ENCODE measurements at places on chromosomes 11 and 22.
A peak's percentile ranks its signal among the peaks of the same experiment; 100 is the strongest.

GRCh38 chr11:85759915-85760314 is 51.0 kb downstream of the SYTL2 start:
- peak; percentile 73 for DNase-seq

DNA sequence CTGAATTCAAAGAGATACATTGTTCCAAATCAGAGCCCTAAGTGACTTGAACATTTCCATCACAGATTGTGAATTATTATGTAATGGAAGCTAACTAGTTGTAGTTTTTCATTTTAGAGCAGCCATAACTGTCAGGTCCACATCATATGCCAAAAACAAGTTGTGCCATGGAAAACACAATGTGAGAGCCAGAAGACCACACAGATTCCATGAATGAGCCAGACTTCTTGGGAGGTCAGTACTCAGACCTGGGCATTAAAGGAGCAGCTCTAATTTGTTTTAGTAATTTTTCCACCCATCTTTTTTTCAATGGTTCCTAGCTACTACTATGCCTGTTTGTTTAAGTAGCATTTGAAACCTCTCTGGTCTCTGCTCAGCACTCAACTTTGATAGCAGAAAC is 279.4 kb downstream of the FAT3 start:
- DNase-seq: no peak

DNA sequence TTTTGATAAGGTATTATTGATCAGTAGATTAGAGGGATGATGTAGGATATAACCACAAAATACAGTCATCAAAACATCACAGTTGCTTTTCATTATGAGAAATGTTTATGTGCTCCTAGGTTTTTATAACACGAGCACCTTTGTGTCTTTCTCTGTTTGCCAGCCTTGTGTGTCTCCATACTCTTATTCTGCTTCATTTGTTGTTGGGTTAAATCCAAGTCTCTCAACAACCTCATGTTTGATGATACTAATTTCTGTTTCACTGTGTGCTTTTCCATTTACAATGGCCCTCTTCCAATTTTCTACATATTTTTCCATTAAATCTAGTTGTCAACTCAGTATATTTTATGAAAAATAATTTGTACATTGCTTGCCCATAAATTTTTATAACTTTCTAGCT is 107.7 kb upstream of the POU2AF2 start:
- no peak for DNase-seq

DNA sequence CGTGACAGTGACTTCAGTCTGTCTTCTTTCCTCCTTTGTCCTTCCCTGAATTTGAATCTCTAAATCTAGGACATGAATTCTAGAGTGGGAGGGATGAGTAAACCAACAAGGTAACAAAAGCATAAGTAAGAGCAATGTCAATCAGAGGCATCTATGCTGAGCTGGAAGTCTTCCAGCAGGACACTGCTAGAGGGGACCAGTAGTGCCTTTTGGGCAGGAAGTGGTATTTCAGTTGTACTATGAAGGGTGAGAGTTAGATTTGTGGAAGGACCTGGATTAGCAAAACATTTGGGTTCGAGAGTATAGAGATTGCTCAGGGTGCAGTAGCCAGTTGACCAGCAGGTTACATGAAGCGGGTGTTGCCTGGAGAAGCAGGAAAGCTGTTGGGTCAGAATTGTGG is 40.3 kb downstream of the MEI1 start:
- DNase-seq: no peak

DNA sequence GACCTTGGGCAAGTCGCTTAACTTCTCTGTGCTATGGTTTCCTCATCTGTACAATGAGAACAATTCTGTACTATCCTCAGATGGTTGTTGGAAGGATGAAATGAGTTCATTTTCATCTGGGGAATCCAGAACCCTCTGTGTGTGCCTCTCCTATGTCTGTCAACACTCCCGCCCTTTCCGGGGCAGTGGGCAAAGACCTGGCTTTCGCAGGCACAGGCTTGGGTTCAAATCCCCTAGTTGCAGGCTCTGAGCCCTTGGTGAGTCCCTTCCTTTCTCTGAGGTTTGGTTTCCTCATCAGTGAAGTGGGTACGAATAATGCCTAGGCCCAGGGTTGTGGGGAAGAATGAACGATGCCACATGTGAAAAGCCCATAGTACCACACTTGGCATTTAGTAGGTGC is 6.0 kb downstream of the PNPLA5 start:
- DNase-seq: no peak

GRCh38 chr11:120186774-120187591 is 23.8 kb upstream of the OAF start:
- no peak for DNase-seq

- no peak for DNase-seq
Observed at GRCh38 chr22:22098457-22099193, 116.0 kb upstream of the TOP3B start.

GRCh38 chr11:131910178-131910522 is 539.7 kb downstream of the NTM start:
- DNase-seq: no peak

DNA sequence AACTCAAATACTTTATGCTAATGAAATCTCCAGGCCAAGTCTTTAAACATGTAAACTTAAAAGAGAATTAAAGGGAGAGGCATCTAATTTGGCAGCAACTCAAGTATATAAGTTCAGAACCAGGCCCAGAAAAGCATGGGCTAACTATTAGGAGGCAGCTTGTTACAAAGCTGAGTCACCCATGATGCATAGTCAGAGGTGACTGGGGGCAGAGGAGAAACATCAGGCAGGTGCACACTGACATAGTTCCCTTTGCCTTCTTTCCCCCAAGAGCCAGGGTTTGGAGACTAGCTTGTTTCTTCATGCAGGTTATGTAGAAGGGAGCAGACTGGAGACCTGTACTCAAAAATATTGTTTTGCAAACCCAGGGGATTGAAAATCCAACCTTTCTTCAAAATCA is 619.0 kb downstream of the SOX6 start:
- no peak for DNase-seq

- DNase-seq: no peak
Observed at GRCh38 chr11:126339863-126340434, 15.5 kb upstream of the ST3GAL4 start.

DNA sequence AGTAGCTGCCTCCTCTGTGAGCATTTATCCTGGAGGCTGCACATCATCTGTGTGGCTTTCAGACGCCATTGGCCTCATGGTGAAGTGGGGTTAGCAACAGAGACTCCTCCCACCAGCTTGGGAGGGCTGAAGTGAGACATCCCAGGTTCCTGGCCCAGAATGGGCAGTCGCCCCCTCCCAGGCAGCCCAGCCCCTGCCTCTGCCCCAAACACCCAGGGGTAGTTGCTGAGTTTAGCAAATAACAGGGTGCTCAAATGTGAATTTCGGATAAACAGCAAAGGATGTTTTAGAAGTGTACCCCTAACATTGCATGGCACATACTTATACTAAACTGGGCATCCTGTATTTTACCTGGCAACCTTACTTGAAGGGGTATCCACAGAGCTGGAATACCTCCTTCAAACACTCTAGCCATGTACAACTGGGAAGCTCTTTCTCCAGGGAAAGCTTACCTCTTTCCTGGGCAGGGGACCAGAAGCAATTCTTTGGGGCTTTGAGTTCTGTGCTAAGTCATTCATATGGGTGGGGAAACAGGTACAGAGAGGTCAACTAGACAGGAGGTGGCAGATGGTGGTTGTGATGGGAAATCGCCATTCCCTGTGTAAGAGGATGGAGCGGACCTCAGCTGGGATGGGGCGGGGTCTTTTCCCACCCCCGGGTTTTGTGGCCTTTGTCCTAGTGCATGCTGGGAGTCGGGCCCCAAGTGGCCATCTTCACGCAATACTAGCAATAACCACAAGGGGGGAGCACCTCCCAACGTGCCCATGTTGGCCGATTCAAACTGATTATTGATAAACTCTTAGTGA is 19.3 kb downstream of the MTFP1 start:
- no peak for DNase-seq

DNA sequence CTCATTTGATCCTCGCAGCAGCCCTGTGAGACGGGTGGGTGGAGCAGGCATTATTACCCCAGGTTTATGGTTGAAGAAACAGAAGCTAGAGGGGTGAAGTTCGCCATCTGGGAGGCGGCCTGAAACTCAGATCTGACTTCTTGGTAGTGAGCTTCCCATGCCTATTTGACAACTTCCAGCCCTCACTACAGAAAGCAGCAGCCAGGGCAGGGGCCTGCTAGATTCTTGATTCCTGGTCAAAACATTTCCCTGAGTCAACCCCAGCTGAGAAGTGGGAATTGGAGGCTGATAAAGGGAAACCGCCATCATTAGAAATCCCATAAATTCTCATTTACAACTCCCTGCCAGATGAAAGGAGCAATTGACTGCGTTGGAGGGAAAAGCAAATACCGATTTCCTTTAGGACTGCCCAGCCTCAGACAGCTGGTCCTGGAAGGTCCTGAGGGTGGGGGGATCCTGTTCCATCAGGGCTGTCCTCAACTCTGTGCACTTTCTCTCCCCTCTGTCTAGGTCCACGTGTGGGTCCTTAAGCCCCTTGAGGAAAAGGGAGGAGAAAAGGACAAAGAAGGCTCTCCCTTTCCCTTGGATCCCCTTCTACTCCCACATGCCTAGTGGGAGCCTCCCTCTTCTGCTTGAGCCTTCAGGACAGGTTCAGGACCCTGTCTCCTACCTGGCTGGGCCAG is 10.2 kb upstream of the NECTIN1 start:
- no peak for DNase-seq

DNA sequence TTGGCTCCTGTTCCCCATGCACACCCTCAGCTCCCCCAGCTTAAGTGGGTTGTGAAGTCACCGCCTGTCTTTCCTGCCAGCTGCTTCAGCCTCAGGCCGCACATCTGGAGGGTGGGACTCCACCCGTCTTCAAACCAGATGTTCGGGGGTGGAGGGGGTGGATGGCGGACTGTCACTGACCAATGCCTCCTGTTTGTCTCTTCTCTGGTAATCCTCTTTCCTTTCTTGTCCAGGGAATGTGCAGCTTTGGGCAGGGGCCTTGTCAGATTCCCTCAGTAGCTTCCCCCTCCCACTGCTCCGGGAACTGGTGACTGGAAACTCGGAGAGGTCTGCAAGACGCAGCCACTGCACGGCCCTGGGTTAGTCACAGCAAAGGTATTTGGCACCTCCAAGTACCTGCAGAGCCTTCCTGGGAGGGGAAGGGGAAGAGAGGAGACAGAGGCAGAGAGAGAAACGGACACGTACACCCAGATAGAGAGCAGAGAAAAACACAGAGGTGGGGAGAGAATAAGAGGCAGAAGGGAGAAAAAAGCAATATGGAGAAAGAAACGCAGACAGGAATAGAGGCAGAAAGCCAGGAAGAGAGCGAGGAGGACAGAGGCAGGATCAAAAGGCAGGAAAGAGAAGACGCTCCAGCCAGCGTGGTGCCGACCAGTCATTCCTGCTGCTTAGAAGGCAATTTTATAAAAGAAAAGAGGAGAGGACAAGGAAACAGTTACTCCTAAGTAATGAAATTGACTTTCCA is 56.1 kb upstream of the TIMP3 start:
- peak; percentile 11 for DNase-seq

DNA sequence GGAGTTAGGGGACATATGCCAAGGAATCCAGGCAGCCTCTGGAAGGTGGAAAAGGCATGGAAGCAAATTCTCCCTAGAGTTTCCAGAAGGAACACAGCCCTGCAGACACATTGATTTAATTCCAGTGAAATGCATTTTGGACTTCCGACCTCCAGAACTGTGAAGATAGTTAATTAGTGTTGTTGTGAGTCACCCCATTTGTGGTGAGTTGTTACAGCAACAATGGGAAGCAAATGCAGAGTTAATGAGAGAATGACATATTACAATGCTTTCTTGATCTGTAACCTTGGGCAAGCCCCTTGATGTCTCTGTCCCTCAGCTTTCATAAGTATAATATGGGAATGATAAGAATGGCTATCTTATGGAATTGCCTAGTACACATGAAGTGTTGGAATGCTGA is 178.7 kb downstream of the KIRREL3 start:
- no peak for DNase-seq

DNA sequence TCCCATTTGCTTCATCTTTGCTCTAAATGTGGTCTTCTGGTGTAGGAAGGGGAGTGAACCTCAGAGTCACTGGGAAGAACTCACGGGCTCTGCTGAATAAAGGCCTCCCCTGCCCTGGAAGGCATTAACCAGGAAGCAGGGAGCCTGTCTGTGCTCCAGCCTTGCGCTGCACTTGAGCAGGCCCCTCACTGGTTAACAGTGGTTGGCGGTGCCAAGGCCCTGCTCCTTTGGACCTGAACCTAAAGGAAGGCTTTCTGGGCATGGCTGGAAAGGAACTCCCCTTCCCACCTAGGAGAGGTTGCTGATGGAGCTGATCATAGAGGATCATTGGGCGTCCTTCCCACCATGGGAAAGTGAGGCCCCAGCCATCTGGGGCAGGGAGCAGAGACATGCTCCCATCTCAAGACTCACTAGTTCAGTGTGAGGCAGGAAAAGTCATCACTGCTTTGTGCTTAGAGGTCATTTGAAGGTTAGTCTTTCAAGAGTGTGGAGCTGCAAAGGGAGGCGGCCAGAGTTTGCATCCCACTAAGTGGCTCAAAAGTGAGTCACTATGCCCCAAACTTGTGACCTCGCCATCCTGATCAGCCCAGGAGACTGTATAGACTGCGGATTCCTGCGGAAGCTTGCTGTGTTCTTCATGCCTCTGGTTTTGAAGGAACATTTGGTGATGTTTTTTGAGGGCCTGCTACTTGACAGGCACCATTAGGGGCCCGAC is 50.4 kb downstream of the DBX1 start:
- DNase-seq: no peak

DNA sequence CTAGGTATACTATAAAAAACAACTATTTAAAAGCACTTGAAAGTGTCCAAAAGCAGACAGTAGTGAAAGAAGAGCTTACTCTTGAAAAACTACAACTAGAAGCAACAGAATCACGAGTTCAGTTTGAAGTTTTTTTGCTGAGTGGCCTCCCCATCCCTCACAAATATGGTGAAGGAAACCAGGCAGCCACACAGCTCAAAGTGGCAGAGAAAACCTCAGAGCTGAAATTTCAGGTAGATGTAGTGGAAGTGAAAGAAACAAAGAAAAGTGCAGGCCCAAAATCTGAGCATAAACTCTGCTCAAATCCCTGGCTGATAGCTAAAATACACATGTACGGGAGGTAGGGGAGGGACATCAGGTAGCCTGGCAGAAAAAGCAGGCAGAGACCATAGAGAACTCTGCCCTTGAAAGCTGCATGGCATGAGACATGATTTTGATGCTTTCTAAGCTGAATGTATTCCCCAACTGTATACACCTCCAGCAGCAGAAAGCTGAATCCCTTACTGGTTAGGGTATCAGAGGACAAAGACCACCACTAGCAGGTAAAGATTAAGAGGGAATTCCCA is 12.1 kb downstream of the BTBD10 start:
- no peak for DNase-seq

- no peak for DNase-seq
Observed at GRCh38 chr11:33703234-33703633, 2.6 kb upstream of the C11orf91 start.

GRCh38 chr22:17043521-17043920 is 35.5 kb upstream of the GAB4 start:
- no peak for DNase-seq

GRCh38 chr11:116772443-116773202 is at the start of gene BUD13:
BUD13 (minus strand) TSS chr11:116772987; CDS start chr11:116772964, 23 bp downstream.
- DNase-seq: no peak

DNA sequence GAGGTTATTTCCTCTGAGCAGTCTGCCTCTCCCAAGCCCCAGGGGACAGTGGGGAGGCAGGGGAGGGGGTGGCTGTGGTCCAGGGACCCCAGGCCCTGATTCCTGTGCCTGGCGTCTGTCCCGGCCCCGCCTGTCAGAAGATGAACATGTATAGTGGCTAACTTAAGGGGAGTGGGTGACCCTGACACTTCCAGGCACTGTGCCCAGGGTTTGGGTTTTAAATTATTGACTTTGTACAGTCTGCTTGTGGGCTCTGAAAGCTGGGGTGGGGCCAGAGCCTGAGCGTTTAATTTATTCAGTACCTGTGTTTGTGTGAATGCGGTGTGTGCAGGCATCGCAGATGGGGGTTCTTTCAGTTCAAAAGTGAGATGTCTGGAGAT is 3.1 kb downstream of the PIM3 start:
- DNase-seq: no peak
